Prostate gland (tissue), 2 donors: ENCODE measurements at places on chromosomes 16 and 17. TPM values are rescaled to one million over a fixed set of nuclear protein-coding genes. Genes with fewer than 3 reads are reported as not detected.

SMG6 gene
- 56.0 TPM for total RNA-seq

- no peak overlapping the region for H3K27ac ChIP-seq
These were observed 35.6 kb upstream of the MNT start for GRCh38 chr17:2436316-2436905.

GRCh38 chr17:60358606-60359225 lies 33.2 kb downstream of the USP32 start:
- H3K36me3 ChIP-seq, result no peaks in the 10 kb centered on the region
- no peak overlapping the region for H3K4me3 ChIP-seq
- DNase-seq, result no peak
- H3K27me3 ChIP-seq, result no peaks in the 10 kb centered on the region
- peaks cover 7% of the 10 kb centered on the region for H3K4me1 ChIP-seq

DNA sequence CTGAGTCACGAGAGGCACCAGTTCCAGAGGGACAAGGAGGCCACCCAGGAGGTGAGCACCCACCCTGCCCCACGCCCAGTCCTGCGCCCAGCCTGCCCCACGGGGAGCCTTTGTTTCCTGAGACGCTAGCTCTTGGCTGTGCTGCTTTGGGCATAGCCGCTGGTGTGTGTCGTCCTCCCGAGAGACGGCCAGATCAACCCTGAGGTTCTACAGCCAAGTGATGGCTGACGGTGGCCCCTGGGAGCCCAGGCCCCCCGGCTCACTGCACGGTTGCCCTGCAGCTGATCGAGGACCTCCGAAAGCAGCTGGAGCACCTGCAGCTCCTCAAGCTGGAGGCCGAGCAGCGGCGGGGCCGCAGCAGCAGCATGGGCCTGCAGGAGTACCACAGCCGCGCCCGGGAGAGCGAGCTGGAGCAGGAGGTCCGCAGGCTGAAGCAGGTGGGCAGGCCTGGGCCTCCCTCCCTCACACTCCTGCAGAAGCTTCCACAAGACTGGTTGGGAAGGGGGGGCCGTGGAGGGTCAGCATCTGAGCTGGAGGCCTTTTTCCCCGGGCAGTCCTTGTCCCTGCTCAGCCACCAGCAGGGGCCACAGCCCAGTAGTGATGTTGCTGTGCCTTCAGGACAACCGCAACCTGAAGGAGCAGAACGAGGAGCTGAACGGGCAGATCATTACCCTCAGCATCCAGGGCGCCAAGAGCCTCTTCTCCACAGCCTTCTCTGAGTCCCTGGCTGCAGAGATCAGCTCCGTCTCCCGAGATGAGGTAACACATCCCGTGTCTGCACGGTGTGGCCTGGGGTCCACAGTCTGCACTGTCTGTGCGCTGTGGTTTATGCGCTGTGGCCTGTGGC lies 7.4 kb upstream of the CAPN15 start:
- H3K36me3 ChIP-seq, result no peaks in the 10 kb centered on the region
- peaks cover under 1% of the 10 kb centered on the region for H3K4me1 ChIP-seq
- H3K27me3 ChIP-seq, result no peaks in the 10 kb centered on the region
- no peak for DNase-seq
- no peak overlapping the region for H3K27ac ChIP-seq

PPL gene
- 39.4 TPM for total RNA-seq

DNA sequence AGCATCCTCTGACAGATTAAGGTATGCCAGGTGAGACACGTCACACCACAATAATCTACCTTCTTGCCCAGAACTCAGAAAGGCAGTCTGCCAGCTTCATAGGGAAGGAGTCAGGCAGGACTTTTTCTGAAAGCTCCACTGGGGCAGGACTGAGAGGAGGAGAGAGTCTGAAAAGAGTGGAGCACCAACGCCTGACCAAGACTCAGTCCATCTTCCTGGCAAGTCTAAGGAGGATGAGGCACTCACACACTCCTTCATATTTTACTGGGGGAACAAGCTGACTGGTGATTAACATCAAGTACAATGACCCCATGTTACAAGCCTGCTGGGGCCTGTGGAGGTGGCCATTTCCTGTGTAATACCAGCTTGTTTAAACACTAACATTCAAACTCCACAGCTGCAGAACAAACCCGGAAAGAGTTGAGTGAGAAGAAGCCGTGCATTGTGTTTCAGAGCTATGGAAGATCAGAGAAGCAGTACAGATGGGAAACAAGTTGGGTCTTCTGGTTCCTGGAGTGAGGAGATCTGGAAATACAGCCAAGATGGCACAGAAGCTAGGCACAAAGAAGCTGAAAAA lies 122.4 kb downstream of the HIC1 start:
- no peaks in the 10 kb centered on the region for H3K36me3 ChIP-seq
- H3K27me3 ChIP-seq, result no peaks in the 10 kb centered on the region
- H3K4me1 ChIP-seq, result peaks cover 27% of the 10 kb centered on the region
- peak; percentile 33 for DNase-seq
- peak overlapping the region; percentile 69 for H3K27ac ChIP-seq
- H3K4me3 ChIP-seq, result no peak overlapping the region

GRCh38 chr17:8079291-8080207 lies 8.0 kb downstream of the ALOX12B start:
- H3K27ac ChIP-seq, result peak overlapping the region; percentile 22
- no peak for DNase-seq
- no peaks in the 10 kb centered on the region for H3K36me3 ChIP-seq
- H3K27me3 ChIP-seq, result no peaks in the 10 kb centered on the region

- H3K4me3 ChIP-seq, result no peak overlapping the region
- no peak overlapping the region for H3K27ac ChIP-seq
- H3K4me1 ChIP-seq, result no peaks in the 10 kb centered on the region
- no peaks in the 10 kb centered on the region for H3K36me3 ChIP-seq
- DNase-seq, result no peak
- H3K27me3 ChIP-seq, result no peaks in the 10 kb centered on the region
These were observed 238.9 kb downstream of the CDH8 start for GRCh38 chr16:61797296-61797795.

ATP6V0C gene
- total RNA-seq, result 164 TPM

DNA sequence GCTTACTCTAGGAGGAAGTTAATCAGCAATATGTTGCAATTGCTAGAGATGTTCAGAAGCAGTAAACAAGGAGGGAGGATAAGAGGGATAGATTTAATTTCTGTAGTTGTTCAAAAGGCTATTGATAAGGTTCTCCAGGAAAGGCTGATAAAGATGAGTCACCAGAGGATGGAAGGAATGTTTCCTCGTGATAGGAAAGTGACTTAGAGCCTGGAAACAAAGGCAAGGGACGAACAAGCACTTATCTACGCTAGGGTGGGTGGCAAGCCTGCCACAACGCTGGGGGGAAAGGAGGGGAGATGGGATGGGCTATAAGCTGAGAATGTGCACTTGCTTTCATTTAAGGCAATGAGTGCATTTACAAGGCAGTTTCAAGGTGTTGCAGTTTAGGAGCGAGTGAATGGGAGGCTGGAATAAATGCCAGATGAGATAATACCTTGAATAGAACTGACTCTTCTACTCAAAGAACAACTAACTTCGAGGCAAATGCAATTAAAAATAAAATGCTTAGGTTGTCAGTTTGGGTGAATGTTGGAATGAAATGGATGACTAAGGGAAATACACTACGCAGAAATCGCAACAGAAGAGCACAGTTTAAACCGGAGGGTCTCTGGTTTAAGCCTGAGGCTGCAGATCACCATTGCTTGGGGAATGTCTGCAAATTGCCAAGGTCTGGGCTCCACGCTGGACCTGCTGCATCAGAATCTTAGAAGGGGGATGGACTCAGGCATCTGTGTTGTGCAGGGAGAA lies 76.0 kb upstream of the RBBP6 start:
- no peaks in the 10 kb centered on the region for H3K36me3 ChIP-seq
- no peak overlapping the region for H3K4me3 ChIP-seq
- H3K4me1 ChIP-seq, result no peaks in the 10 kb centered on the region
- no peaks in the 10 kb centered on the region for H3K27me3 ChIP-seq
- no peak for DNase-seq

DNA sequence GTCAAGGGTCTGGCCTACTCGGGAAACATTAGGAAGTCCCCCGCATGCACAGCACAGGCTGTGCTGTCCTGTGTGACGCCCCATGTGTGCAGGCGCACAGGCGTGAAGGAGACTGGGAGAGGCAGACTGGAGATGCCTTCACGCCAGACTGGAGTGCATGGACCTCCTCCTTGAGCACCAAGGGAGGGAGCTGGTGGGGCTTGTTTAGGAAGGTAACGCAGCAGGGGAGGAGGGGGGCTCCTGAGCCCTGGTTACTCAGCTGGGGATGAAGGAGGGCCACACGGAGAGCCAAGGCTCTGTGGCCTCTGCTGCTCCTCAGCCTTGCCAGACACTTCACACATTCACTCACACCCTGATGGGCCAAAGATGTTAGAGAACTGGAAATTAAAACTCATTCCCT lies 7.7 kb downstream of the HSDL1 start:
- DNase-seq, result no peak
- H3K36me3 ChIP-seq, result no peaks in the 10 kb centered on the region
- H3K27ac ChIP-seq, result no peak overlapping the region
- no peaks in the 10 kb centered on the region for H3K27me3 ChIP-seq

OTOA gene
- total RNA-seq, result 0.68 TPM

DNA sequence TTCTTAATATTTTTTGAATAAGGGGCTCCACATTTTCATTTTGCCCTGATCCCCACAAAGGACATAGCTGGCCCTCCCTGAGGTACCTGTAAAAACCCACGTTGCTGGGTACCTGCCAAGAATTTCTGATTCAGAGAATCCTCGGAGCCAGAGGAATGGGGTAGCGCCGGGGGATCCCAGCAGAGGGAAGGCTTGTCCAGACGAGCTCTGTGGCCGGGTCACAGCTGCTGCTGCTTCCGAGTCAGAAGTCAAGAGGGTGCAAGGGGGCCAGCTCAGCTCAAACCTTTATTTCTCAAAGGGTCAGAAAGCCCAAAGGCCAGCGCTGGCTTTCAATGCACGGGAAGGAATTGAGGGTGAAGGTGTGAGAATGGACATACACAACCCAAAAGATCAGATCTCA lies 68.9 kb upstream of the SDK2 start:
- H3K4me1 ChIP-seq, result no peaks in the 10 kb centered on the region
- H3K27ac ChIP-seq, result no peak overlapping the region
- H3K36me3 ChIP-seq, result no peaks in the 10 kb centered on the region
- H3K27me3 ChIP-seq, result no peaks in the 10 kb centered on the region

MYH13 gene
- not detected for total RNA-seq

TMEM220 gene
- 30.1 TPM for total RNA-seq

DNA sequence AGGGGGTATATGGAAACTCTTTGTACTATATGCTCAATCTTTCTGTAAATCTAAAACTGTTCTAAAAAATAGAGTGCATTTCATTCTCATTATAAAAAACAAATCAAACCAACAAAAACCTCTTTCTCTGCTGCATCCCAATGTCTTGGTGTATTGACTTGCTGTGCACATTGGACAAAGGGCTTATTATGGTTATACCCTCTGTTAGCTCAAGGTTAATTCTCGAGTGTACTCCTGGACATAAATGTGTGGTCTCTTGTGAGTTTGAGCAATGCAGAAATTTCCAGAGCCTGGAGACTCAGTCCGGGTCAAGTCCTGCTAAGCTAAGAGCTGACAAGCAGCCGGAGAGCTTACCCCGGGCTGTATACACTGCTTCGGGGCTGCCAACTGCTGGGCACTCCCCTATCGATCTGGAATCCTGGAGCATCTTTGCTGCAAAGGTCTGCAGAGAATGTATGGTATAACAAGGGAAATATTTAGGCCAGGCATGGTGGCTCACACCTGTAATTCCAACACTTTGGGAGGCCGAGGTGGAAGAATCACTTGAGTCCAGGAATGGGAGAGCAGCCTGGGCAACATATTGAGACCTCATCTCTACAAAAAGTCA lies 66.2 kb upstream of the BRD7 start:
- H3K27me3 ChIP-seq, result no peaks in the 10 kb centered on the region
- H3K4me3 ChIP-seq, result no peak overlapping the region
- no peak for DNase-seq
- H3K36me3 ChIP-seq, result no peaks in the 10 kb centered on the region

DNA sequence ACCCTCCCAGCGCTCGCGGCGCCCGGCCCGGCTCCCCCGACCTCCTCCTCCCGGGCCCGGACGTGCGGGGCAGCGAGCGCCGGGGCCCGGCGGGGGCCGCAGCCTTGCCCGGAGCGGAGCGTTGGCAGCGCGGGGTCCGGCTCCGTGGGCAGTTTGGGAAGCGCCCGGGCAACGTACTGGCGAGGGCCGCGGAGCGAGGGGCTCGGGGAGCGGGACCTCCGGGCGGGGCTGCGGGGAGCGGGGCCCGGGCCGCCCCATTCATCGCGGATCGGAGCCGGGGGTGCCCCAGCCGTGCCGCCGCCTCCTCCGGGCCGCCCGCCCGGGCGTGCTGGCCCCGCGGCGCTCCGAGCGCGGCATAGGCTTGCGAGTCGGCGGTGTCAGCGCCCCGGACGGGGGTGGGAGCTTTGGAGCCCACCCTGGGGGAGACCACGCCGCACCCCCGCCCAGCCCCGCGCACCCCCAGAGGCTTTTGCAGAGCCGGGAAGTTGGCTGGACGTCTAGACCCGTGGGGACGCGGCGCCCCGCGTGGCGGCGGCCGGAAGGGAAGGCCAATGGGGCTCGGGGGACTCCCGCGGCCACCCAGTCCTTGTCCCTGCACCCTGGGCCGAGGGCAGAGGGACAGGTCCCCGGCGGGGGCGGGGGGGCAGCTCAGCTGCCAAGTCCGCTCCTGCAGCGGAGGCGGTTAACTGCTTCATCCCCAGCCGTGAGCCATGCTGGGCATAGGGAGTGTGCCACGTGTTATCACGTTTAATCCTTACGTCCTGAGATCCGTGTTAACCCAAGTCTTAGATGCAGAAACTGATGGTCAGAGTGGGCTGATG lies 852 bp downstream of the ZNF469 start:
- DNase-seq, result no peak
- no peaks in the 10 kb centered on the region for H3K36me3 ChIP-seq
- peaks cover 4% of the 10 kb centered on the region for H3K4me1 ChIP-seq
- no peak overlapping the region for H3K27ac ChIP-seq

DNA sequence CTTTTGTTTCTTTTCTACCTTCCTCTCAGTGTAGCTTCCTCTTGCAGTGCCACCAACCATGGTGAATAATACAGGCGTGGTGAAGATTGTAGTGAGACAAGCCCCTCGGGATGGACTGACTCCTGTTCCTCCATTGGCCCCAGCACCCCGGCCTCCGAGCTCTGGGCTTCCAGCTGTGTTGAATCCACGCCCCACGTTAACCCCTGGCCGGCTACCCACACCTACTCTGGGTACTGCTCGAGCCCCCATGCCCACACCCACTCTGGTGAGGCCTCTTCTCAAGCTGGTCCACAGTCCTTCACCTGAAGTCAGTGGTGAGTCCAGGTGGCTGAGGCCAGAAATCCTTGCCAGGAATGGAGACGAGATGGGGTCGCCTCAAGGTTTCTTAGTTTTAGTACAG lies 23.9 kb downstream of the SRCAP start:
- no peaks in the 10 kb centered on the region for H3K27me3 ChIP-seq
- H3K27ac ChIP-seq, result no peak overlapping the region
- H3K4me3 ChIP-seq, result no peak overlapping the region
- no peak for DNase-seq

DNA sequence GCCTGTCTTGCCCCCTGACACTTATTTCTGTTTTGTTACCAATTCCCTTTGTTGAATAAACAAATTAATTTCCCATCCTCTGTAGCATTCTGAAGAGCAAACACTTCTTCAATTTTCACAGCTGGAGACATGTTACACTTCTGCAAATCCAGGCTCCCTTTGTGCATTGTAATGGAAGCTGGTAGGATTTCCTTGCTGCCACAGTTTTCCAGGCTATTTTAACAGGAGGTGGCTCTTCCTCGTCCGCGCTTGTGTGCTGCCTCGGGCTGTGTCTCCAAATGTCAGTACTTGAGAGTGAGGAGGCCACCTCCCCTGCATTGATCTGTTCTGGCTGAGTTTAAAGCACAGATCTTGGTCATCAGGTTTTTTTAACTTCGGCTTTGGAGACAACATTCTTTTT lies 40.0 kb downstream of the SOST start:
- H3K4me1 ChIP-seq, result peaks cover 1% of the 10 kb centered on the region
- H3K27me3 ChIP-seq, result no peaks in the 10 kb centered on the region
- no peak overlapping the region for H3K4me3 ChIP-seq

MKS1 gene
- 28.7 TPM for total RNA-seq
